CD4-positive, alpha-beta T cell treated with Interleukin-4 for 1 hour (primary cell): ENCODE measurements at places on chromosomes 3 and 15.

GRCh38 chr3:99319961-99320360, 318.4 kb upstream of the COL8A1 start:
- no peak for DNase-seq

DNA sequence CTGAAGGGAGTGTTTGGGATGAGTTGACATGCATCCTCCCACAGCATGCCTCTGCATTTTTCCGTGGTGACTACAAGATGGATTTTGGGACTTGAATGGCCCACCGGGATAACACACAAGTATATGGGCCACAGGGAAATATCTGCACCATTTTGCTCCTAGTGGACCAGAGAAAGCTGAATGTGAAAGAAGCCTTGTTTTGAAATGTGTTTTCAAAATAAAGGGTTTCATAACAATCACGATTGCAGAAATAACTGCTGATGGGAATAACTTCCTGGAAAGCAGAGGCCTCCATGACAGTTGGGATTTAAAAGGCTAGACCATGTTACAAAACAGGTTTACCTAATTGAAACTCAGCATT, 77.5 kb upstream of the PRR23C start:
- no peak for DNase-seq

- no peak for DNase-seq
Measured at GRCh38 chr3:106256249-106256957, 387.6 kb upstream of the CBLB start.

DNA sequence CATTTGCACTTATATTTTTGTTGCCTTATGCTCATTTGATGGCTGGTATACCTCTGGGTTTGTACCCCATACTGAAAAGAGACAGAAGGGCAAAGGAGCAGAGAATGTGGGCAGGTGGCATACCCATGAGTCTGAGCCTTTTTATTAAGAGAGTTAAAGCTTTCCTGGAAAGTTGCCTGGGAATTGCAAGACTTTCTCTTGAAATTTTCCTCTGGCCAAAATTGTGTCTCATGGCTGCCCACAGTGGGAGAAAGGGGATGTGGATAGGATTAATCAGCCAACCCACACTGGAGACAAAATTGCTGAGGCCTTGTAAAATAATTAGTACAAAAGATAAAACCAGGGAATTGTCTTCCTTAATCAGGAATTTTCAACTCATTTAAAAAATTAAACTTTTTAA, 8.2 kb upstream of the NMD3 start:
- no peak for DNase-seq

DNA sequence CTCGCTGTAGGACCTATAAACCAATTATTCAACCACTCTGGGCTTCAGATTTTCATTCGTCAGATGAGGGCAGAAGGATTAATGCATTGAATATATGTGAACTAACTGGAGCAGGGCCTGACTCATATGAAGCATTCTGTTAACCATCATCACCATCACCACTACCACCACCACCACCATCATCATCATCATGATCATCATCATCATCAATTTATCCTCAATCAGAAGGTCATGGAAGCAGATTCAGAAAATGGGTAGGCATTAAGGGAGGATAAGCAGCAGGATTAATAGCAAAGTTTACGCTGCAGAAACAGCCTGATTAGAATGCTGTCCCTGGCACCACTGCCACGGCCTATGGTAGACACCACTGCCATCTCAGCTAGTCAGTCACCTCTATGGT, 407.5 kb upstream of the THBS1 start:
- DNase-seq = no peak

GRCh38 chr3:31275583-31275982, 257.1 kb upstream of the STT3B start:
- DNase-seq = no peak

DNA sequence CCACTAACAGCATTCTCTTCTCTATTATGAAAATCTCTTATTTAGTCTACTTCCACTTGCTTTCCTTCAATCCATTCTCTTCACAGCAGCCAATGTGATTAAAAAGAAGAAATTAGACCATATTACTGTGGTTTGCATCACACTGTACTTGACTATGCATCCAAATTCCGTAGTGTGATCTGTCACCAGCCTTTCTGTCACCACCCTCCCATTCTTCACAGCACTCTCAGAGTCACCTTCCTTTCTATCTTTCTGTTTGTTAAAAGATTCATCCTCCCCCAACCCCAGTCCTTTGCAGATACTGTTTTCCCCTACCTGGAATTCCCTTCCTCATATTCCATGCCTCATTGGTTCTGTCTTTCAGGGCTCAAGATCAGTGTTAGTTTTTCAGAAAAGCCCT, 55.0 kb upstream of the ABHD10 start:
- no peak for DNase-seq

DNA sequence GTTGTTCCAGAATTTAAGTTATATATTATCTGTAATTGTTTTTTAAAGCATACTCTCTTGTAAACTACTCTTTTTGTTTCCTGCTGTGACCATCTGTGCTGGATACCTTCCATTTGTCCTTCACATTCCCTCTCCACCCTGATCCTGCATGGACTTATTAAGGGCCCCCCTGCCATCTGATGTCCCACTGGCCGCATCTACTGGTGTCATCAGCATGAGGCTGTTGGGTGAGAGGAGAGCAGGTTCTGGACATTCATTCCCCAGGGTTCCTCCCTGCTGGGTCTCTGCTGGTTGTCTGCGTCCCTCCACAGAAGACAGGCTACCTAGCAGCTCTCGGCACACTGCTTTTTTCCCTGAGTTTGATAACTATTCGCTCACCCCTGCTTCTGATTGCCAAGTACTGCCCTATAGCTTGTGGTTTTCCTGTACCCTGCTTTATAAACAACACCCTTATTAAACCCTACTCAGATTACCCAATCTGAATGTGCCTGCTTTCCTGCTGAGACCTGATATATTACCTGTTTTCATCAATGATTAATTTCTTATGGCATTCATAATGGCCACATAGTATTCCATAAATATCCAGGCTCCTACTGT, 7.7 kb downstream of the CMTM8 start:
- DNase-seq = no peak

- DNase-seq = no peak
Measured at GRCh38 chr3:12871404-12871983, 30.1 kb upstream of the RPL32 start.

- DNase-seq = no peak
Measured at GRCh38 chr3:159828542-159828943, 160.1 kb upstream of the IL12A start.

GRCh38 chr3:118480101-118480860, 554.4 kb downstream of the IGSF11 start:
- no peak for DNase-seq

DNA sequence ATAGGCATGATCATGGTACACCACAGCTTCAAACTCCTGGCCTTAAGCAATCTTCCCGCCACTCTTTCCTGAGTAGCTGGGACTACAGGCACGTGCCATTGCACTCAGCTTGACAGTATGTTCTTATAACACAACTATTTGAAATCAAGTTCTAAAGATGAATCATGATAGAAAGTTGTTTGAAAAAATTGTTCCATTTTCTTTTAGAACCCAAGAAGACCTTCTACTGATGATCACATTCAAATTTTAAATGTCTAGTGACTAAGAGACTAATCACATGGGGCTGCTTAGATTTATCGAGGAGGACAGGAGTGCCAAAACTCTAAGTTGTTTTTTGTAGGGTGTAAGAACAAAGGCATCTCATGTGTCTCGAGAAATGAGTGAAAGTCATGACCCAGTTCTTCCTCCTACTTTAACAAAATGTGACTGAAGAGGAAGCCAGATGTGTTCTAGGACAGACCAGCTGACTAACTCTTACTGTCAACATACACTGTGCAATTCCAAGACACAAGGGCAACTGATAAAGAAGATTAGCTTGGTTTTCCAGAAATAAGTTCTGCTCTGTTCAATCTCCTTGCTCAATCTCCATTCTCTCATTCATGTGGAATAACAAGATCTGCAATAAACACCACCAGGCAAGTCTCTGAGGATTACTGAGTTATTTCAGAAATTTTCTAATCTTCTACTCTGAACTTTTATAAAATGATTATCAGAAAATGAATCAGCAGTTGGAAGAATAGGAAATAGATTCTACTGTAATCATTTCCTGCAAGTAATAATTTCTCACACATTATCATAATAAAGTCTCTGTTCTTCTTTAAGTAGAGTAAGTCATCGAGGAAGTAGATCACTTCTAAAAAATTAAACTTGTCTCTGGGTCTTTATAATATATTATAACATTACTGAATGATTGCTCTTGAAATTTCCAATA, 122.6 kb upstream of the CCNL1 start:
- DNase-seq = no peak

DNA sequence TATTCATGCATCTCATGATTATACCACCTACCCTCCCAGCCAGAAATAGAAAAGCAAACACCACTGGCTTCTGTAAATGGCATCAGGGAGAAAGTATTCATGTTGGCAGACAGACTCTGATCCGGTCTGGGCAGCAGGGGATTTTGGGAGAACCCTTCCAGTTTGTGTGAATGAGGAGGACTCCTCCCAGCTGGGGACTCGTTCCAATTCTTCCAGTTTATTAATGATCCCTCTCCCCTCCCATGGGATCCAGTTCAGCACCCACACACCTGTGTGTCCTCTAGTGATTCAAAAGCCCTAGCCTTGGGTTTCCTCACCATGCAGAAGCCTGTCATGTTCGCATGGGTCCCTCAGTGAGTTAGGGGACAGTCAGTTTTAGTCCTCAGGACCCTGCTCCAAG, 110.9 kb downstream of the IQSEC1 start:
- DNase-seq = no peak

DNA sequence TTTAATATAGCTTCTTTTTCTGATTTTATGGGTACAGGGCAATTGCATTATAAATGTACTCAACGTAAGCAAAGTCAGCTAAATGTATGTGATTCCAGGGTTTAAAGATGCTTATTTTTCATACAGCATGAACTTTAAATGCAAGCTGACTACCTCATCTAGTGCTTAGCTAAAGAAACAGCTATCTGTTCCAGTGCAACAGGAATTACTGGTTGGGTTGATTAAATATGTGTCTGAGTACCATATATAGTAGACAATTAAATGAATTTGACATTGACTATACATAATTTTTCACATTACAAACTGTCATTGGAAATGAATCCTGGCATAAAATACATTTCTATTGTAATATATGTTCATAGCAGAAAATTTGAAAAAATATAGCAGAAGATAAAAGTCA, 26.3 kb upstream of the SV2B start:
- DNase-seq = no peak

- no peak for DNase-seq
Measured at GRCh38 chr15:31605467-31605931, 278.9 kb downstream of the KLF13 start.

DNA sequence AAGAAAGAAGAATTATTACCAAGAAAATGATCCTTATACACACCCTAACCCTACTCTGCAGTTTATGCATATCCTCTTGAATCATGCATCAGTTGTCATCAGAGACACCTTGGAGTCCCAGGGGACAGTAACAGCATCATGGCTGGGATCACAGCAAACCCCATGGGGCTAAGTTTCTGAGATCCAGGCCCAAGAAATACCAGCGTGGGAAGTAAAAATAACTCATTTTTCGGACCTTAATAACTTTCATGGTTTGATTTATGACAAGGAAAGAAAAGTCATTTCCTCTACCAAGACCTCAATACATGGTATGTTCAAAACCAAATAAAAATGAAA, 38.8 kb upstream of the B3GNT5 start:
- DNase-seq = no peak

- no peak for DNase-seq
Measured at GRCh38 chr3:2362122-2362521, 263.5 kb downstream of the CNTN4 start.

GRCh38 chr3:119205209-119205608, 31.8 kb downstream of the UPK1B start:
- DNase-seq = no peak

DNA sequence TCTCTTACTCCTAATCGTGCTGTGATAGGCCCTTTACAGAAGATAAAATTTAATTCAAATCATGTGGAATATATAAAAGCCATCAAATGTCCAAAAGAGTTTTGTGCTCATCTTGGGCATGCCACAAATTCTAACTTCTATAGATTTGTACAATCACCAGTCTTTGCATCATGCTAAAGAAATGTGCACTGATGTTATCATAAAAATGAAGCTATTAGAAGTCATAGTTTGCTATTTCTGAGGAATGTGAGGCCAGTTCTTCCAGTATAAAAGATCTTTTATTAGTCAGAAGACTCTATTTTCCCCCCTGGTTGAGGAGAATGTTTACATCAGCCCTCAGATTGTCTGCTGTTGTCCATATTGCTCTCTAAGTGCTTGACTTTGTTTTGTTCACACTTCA, 2.1 kb upstream of the ANXA2 start:
- no peak for DNase-seq

- no peak for DNase-seq
Measured at GRCh38 chr3:123713211-123713610, 128.4 kb upstream of the HACD2 start.

GRCh38 chr3:118991775-118992174, 42.9 kb downstream of the IGSF11 start:
- DNase-seq = no peak

- DNase-seq = peak; percentile 5
Measured at GRCh38 chr15:25178835-25179672, 224.3 kb downstream of the SNRPN start.

DNA sequence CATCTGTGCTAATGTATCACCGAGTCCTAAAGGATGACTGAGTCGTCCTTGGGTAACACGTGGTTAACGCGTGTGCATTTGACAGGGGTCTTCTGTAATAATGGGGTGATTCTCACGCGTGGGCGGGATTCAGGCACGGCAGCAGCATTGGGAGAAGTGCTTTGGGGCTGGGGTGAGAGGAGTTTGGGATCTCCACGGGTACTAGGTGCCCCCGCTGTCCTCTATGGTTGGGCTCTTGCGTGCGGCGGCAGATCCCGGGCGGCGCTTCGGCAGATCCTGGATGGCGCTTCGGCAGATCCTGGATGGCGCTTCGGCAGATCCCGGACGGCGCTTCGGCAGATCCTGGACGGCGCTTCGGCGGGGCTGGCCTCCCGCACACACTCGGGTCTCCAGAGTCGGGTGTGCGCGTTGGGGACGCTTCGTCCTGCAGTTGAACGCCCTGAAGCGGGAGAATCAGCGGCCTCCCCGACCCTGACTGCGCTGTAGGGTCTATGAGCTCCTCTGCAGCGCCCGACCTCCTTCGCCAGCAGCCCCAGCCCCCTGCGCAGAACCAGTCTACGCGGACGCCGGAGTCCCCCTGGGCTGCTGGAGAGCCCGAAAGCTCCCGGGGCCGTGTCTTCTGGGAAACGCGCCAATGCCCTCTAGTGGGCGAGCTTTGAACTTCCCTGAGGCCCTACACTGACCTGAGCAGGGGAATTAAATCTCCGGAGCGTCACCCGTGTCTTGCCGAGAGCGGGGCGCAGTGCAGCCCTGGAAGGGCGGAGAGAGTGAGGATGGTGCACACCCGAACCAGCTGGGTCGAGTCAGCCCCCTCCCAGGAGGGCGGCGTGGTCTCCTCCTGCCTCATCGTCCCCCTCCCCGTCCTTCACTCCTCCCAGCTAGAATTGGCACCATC, 48.1 kb upstream of the EPHB3 start:
- DNase-seq = peak; percentile 81

DNA sequence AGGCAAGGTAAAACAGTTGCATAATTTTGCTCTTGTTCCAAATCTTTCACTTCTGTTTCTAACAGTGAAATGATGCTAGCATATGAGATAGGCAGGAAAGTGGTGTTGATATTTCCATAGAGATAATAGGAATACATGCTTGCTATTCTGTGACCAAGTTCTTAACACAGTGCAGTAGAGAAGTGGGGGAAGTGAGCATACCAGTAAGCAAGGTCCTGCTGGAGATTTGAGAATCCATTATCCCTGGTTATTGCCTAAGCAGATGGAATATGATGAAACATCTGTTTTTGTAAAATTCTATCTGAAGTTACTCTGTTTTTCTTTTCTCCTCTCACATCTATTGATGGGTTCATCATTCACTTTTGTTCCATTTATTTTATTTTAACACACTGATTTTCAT, 28.7 kb downstream of the USP8 start:
- DNase-seq = no peak

GRCh38 chr3:36258421-36258820, 121.9 kb upstream of the STAC start:
- DNase-seq = no peak
